NCI-H1694 treated with DMSO at 0.1 percent for 48 hours (cell line): ENCODE measurements at places on chromosomes 2 and 18.

GRCh38 chr2:44190526-44190925 is 21.9 kb downstream of the PPM1B start:
- no peak for DNase-seq

DNA sequence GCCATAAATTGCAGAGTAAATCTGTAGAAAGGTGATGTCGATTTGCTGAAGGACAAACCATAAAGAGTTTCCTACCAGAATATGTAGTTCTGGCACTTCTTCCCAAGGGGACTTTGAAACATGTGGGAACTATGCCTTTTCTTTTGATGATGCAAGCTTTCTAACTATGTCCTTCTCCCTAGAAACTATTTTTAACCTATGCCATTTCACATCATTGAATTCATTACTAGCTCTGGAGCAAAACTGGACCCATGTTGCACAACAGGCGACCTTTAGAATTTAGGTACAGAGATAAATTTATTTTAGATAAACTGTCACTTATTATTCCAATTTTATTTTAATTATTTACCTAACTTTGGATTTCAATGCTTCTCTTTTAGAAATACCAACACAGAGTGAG is 186.5 kb downstream of the CCDC102B start:
- DNase-seq = no peak

- no peak for DNase-seq
These were observed 1.0 kb downstream of the TEX51 start for GRCh38 chr2:126899616-126900185.

DNA sequence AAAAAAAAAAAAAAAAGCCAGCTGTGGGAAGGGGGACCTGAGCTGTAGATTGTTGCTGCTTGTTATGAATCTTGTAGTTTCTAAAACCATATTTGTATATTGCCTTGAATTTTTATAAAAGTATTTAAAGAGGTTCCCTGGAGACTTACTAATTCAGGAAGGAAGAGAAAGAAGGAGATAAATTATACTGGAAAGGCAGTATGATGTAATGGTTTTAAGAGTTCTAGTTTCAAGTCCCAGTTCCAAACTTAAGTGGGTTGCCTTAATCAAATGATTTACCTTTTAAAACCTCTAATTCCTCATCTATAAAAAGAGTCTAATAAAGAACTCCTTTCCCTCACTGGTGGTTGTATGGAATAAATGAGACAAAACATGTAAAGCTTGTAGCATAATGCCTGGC is 62.2 kb downstream of the PTRHD1 start:
- DNase-seq = no peak

DNA sequence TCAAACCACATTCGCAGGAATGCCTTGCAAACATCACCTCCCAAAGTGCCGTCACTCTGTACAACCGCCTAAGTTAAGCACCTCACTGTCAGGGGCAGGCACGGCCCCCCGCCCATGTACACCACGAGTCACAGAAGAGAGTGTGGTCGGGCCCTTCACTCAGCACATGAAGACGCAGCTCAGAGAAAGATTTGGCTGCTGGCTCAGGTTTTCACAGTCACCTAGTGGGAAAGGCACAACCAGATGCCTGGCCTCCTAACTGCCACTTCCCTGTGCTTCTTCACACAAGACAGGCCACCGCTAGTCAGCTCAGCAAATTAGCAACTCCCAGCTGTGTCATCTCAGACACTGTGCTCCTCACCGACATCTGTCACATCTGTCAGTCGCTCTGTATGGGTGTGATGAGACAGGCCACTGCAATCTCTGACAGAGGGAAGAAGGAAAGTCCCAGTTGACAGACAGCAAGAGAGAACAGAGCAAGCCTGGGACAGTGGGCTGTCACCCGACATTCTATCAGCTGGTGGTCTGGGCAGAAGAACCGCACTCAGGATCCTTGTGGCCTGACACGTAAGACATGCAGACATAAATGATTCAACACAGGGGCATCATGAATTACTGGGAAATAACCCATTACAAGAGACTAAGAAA is 60.8 kb downstream of the CRACDL start:
- peak; percentile 18 for DNase-seq

- DNase-seq = no peak
These were observed 520.1 kb downstream of the DSC3 start for GRCh38 chr18:30522288-30522929.
